ENCODE measurements at places on chromosomes 12 and 14.

- DNase-seq = no peak
Observed at GRCh38 chr12:6219980-6220379, 19.8 kb downstream of the CD9 start.

DNA sequence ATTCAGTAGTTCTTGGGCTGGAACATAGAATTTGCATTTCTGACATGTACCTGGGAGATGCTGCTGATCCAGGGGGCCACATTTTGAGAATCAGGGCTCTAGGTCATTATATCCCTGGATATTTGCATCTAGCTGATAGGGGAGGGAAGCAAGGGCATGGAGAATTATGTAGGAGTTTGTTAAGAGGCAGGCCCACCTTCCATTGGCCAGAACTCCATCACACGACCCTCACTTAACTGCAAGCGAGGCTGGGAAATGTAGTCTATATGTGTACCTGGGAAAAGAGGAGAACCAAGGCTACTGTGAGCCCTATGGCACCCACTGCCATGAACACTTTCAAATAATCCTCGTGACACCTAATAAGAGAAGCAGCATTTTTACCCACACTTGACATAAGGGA lies 657.6 kb downstream of the MED13L start:
- DNase-seq = no peak

GRCh38 chr14:75401361-75401760 lies 26.5 kb upstream of the JDP2 start:
- DNase-seq = no peak

GRCh38 chr14:104062281-104062680 lies 23.2 kb upstream of the ASPG start:
- no peak for DNase-seq

DNA sequence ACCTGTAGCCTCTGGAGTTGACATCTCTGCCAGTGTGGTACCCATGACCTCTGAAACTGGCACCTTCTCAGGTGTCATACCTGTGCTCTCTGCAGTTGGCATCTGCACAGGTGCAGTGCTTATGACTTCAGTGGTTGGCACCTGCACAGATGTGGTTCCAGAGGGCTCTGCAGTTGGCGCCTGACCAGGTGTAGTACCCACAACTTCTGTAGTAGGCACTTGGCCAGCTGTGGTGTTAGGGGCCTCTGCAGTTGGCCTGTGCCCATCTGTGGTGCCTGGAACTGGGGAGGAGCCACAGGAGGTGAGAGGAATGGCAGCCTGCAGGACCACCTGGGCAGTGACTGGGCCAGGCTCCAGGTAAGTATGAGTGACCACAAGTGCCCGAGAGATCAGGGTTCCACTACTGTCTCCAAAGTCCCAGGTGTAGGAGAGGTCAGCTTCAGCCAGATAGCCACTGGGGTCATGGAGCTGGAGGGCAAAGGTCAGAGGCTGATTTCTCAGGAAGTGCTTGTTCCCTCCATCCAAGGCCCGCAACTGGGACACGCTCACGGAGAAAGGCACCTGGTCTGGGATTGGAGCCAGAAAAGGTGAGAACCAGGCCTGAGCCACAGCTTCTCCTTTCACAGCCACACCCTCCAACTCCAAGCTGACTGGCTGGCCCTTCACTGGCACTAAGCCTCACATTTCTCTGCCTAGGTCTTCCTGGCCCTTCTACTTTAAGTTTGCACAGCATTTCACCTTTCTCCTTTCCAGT lies 8.6 kb downstream of the PMEL start:
- DNase-seq = no peak

Data from SW 1271 (cell line).